Fibroblast of villous mesenchyme (primary cell): ENCODE measurements at places on chromosomes 2 and 18. TPM values are rescaled to one million over a fixed set of nuclear protein-coding genes. Genes with fewer than 3 reads are reported as not detected.

The SERPINB10 gene
- not detected in 2 replicates for total RNA-seq

The ACTG2 gene
- 59.6 and 113 TPM in 2 replicates for total RNA-seq

The NAT8 gene
- total RNA-seq = not detected in 2 replicates

The OR6B3 gene
- total RNA-seq = not detected in 2 replicates

The ARHGAP28 gene
- total RNA-seq = 6.0 and 7.1 TPM in 2 replicates

The RNF103 gene
- 16.8 and 25.0 TPM in 2 replicates for total RNA-seq

The BCS1L gene
- total RNA-seq = 28.9 and 29.3 TPM in 2 replicates

The XIRP2 gene
- total RNA-seq = under 0.01 TPM in 2 replicates

The ACADL gene
- total RNA-seq = not detected in 2 replicates
